ENCODE measurements at places on chromosomes 3 and 15. TPM values are rescaled to one million over a fixed set of nuclear protein-coding genes. Genes with fewer than 3 reads are reported as not detected.

GRCh38 chr3:81572201-81572756, 189.2 kb downstream of the GBE1 start:
- DNase-seq = no peak

DNA sequence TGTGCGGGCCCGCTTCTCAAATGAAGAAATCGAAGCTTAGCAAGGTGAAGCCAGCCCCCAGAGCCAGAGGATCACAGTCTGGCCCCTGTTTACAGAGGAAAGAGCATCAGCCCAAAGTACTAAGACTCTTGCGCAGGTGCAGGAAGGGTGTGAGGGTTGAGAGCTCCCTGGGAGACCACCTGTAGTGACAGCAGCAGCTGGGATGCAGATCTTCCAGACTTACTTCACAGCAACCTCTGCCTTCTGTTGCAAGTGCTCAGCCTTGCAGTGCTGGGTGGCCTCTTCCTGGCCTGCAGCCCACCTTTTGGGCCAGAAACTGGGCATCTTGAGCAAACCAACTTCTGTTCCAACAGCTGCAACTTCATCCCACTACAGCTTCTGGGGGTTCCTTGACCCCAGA, 19.7 kb downstream of the SPATA12 start:
- DNase-seq = no peak

DNA sequence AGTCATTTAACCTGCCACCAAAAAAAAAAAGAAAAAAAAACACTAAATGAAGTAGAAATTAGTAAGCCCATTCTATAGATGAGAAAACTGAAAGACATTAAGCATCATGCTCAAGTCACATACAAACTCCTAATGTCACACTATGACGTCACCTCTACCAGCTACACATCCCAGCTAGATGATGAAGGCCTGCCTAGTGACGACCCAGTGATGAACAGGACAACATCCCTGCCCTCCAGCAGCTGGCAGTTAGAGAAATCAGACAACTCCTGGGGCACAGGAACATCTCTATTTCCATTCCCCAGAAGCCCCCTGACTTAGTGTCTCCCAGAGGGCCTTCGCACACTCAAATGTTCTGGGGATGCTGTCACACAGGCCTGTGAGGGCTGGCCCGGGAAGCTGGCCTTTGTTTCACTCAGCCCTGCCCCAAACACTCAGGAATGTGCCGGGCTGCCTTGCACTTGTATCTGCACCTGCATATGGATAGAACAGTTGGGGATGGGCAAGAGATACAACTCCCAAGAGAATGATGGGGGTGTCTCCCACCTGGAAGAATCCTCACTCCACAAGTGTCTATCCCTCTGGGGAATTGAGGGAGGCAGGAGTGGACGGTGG, 7.0 kb upstream of the HAPLN3 start:
- DNase-seq = no peak

DNA sequence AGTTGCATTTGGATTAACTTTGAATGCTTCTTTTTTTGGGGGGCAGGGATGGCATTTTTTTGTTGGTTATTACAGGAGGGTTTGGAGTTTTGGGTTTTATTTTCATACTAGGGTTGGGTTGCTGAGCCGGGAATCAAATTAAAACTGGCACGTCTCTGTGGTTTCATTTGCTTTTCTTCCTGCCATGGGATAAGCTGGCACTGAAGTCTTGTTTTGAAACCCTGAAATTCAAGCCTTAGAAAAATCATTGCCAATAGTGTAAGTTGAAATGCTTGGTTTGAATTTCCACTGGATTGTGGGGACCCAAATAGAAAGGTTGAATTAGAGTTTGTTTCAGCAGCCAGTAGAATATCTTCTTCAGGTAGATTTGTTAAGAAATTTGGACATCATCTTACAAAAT, 193.1 kb upstream of the DCBLD2 start:
- DNase-seq = no peak

GRCh38 chr3:190581041-190581541, 67.2 kb downstream of the IL1RAP start:
- no peak for DNase-seq

GRCh38 chr15:23422099-23422945, 24.7 kb downstream of the GOLGA6L2 start:
- DNase-seq = peak; percentile 6

GRCh38 chr3:16484984-16485383, 28.5 kb downstream of the RFTN1 start:
- DNase-seq = no peak

DNA sequence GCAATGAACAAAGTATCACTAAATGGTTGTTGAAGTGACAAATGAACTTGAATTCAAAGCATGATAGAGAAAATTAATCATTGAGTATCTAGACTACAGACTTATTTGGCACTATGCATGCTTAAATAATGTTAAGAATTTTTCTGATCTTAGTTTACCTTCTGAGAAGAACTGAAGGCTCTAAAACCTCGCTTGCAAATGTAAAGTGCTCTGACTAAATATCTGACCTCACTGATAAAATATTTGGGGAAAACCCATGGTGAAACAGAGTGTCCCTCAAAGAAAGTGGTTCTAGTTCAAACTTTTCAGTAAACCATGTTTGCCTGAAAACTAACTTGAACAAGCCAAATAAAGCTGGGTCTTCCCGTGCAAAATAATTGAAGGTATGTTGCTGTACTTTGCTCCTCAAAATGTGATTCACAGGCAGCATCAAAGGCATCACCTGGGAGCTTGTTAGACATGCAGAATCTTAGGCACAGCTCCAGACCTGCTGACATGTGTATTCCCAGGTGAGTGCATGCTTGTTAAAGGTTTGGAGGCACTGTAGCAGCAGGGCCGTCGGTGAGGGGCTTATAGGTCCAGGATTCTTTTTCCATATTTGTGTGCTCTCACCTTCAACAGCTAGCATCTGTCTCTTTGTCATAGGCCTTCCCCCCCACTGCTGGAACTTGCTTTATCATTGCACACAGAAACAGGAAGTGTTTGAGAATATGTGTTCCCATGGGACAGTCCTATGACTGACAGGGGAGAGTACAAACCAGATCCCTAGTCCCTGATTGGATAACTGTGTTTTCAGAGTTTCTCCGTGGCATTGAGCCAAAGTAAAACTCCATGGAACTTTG, 524.2 kb upstream of the LMCD1 start:
- peak; percentile 7 for DNase-seq

- DNase-seq = no peak
Measured at GRCh38 chr15:79529157-79529785, 97.1 kb downstream of the MINAR1 start.

DNA sequence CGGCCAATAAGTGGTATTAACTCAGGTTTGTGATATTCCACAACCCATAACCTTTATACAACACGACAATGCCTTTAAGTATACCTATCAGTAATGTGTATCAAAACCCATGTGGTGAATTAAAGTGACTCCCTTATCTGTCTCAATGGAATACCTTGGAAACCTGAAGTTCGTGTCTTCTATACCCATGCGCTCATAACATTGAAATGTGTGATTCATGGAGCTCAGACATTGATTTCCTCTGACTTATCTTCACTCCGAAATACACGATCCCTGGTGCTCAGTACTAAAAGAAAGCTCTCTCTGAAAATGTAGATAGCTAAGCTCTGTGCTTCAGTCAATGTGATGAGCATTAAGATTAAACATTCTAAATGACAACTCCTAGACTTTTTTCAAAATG, 140.3 kb downstream of the TBC1D5 start:
- DNase-seq = no peak

DNA sequence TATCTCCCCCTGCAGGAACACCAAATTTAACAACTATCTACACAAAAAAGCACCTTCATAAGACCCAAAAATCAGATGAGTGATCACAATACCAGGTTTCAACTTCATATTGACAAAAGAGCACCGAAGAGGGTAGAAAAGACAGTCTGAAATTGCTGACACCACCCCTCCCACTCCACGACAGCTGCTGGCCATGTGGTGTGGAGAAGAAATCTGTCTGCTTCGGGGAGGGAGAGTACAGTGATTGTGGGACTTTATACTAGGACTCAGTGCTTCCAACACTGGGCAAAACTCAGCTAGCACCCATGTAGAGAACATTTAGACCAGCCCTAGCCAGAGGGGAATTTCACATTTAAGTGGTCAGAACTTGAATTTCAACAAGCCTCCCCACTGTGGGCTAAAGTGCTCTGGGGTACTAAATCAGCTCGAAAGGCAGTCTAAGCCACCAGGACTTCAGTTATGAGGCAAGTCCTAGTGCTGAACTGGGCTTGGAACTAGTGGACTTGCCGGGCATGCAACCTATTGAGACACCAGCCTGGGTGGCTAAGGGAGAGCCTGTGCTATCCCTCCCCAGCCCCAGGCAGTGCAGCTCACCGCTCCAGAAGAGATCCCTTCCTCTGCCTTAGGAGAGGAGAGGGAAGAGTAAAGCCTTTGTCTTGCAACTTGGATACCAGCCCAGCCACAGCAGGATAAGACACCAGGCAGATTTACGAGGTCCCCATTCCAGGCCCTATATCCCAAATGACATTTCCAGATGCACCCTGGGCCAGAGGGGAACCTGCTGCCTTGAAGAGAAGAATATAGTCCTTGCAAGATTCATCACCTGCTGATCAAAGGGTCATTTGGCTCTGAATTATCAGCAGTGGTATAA, 44.6 kb upstream of the POU1F1 start:
- DNase-seq = no peak

GRCh38 chr3:101690972-101691371, 4.5 kb upstream of the RPL24 start:
- DNase-seq = no peak

The KCNMB3 gene
- polyA plus RNA-seq = 2.8 TPM

The WNT5A gene
- polyA plus RNA-seq = 17.3 TPM

The SENP8 gene
- polyA plus RNA-seq = 7.0 TPM

The GOLGA8G gene
- 0.21 TPM for polyA plus RNA-seq

The MAP1A gene
- polyA plus RNA-seq = not detected

The GOLGA6L7 gene
- polyA plus RNA-seq = 0.24 TPM

All from muscle of arm (tissue), 14 donors.